ENCODE measurements at places on chromosomes 7 and 10.

- no peak for DNase-seq
These were observed 93.8 kb downstream of the PRTFDC1 start for GRCh38 chr10:24858288-24859270.

DNA sequence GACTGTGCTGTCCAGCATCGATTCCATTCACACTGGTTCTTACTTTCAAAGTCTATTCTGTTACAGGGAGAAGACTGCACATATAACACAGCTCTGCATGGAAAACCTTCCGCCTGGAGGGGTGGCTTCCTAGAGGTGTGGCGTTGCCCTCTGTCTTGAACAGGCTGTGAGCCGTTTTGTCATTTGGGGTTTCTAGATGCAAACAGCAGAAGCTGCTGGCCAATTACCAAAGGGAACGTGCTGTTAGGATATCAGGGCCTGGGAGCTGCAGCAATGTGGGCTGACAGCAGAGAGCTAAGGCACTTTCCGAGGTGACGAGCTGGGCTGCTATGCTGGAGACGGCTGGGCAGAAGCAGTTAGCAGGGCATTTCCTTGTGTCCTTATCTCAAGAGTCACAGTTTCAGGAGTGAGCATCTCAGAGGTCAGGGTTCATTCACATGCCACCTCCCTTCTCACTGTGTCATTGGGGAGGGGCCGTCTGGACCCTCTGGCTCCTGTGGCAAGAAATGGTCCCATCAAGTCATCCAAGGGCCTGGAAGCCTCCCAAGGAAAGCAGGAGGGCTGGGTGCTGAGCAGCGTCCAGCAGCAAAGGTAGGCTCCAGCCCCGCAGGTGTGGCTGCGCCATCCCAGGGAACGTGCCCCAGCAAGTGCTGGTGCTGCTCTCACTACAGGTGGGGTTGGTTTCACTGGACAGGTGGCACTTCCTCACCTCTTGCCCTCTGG, 106.5 kb downstream of the WDR37 start:
- DNase-seq, result no peak

- DNase-seq, result no peak
These were observed 493.1 kb upstream of the AKR1E2 start for GRCh38 chr10:4332764-4333458.

DNA sequence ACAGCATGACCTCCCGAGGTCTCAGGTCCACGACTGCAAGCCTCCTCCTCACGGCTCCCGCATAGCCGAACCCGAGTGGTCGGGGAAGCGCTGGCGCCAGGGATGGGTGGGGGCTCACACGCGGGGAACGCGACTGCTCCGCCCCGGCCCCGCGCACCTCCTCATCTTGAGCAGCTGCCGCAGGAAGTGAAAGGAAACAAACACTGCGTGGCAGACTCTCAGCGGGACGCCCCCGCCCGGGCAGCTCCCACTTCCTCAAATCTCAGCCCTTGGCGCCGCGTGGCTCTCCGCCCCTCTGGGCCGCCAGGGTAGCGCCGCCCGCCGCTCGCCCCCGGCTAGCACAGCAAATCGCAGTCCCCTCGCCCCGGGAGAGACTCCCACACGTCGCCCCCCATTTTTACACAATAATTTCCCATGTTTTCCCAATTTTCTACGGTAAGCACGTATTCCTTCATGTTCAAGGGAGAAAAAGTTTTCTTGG, at the start of gene TMEM243:
Gene TMEM243, minus strand, starts transcription at position 188 of the 481 bp plus-strand sequence. CDS start 229 bp downstream, outside the sequence.
- peak; percentile 48 for DNase-seq

DNA sequence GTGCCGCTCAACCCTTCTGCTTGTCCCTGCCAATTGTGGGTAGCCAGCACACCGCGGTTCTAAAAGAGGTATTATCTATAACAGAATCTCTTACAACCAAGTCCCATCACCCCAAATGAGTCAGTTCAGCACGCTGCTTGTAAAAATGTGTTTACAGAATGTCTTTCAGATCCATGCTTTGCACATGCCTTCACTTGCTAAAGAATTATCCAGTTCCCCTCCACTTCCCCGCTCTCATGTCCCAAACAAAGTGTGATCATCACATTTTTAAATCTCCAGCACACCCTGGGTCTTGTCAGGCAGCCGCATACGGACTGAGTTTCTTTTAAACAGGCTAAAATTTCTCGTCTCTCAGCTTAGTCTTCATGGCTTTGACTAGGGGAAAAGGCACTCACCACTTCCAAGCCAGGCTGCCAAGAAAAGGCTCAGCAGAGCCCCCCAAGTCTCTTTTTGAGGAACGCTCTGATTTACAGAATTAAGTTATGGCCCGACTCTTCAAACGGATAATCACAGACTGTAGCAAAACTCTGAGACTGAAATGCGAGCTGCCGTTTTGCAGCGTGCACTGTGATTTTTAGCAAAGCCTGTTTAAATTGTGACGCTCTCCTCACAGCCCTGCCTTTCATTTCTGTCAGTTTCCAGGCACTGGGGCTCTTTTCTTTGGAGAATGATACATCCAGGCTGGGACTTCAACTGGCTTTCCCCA, 29.8 kb upstream of the FGFR2 start:
- no peak for DNase-seq

DNA sequence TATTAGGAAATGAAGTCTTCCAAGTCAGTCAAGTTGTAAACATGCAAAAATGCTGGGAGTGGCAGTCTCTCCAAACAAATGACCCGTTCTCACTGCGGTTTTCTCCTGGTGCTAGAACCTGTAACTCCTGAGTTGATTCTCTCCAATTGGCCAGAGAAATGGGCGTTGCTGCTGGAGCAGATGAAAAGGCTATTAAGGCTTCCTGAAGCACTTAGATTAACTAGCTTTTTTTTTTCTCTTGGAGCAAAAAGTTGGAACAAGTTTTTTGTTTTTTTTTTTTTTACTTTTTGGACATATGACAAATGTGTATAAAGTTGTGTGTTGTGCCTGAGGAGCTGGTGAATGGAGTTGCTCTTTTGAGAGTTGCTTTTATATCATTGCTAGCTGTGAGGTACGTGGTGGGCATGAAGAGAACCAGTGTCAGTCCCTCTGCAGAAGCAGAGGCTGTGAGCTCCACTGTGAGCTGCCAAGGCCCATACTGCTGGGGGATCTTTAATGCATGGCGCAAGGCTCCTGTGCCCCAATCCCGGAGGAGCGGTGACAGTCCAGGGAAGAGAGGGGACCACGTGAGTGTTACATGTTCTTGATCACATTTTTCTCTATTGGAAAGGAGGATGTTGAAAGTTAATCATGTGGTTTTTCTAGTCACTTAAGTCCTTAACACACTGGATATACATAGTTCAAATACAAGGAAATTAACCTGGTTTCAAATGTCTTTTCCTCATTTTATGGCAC, 393.6 kb upstream of the GALNT17 start:
- no peak for DNase-seq

- DNase-seq, result no peak
These were observed 44.2 kb downstream of the JAZF1 start for GRCh38 chr7:28136420-28136819.

DNA sequence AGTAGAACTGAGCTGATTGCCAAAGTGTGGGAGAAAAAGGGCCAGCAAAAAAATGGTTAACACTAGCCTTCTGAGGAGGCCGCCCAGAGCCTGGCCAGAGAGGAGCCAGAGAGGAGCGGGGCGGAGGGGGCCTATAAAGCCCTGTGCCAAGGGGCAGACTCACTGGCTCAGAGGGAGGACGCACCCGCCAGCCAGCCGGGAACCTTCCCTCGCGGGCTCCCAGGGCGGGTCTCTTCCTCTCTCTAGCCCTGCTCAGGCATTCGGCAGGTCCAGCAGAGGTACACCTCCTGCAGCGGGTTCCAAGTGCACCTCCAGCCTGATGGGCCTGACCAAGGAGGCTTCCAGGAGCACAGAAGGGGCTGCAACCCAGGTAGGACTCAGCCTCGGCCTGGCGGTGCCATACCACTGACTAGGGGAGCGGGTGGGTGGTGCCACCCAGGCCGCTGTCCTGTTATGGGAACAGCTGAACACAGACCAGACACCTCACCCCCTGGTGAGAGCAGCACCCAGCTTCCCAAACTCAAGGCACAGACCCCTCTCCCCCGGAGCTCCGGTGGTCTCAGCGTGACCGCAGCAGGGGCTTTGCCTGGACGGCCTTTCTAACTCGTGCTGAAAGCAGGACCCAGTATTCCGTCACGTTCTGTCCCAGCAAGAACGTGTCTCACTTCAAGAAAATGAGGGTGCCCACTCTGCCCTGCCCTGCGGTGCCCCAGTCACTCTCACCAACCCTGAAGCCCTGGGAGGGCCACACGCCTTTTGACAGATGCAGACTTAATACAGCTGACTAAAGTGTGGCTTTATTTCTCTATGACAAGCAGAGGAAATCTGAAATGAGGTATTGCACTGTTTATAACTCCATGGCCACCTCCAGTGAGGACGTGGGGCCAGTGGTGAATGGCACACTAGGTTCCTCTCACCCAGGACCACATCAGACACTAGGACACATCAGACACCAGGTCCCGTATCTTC, at the start of gene GPER1:
Gene GPER1, plus strand, starts transcription at position 162 of the 969 bp plus-strand sequence. CDS start 3,616 bp downstream, outside the sequence.
- no peak for DNase-seq
